ENCODE measurements at places on chromosomes 1 and 21.

- no peak for DNase-seq
These were observed 76.9 kb downstream of the EPS15 start for GRCh38 chr1:51442198-51442597.

DNA sequence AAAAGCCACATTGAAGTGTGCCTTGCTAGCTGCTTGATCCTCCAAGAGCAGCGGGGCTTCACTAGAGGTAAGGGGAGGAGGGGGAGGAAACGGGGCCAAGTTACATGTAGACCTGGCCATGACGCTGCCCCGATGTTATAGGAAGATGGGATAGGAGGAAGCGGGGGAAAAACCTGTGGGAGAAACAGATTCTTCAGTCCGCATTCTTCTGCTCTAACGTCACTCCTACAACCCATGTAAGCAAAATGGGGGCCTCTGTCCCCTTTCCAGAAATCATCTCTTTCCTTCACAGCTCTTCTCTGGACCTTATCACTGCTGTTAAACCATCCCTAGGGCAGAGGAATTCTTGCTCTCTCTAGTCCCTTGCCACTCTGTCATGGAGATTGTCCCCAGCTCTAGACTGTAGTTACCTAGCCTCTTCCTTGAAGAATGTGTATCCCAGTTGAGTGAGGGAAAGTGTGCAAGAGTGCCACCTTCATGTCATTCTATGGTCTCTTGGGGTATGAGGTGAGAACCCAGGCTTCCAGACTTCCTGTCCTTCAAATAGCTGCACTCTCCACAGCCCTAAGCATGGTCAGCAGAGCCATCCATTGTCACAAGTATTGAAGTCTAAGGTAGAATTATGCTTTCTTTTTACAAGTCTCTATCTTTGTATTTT, 11.4 kb downstream of the PLEKHO1 start:
- DNase-seq: no peak

DNA sequence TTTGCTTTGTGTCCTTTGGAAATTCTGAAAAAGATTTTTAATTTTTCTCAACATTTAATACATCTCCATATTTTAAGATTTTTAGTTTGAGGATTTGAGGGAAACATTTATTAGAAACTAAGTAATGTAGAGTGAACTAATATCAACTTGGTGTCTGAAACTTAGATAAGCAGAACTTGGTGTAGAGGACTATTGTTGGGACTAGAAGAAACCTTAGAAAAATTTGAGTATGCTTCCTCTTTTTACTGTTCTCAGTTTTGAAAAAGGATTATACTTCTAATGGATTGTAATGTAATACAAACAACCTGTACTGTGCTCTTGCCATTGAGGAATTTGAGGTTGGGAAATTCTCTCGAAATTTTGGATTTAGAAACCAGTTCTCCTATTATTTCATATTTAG, 2.4 kb downstream of the FNBP1L start:
- DNase-seq: no peak

DNA sequence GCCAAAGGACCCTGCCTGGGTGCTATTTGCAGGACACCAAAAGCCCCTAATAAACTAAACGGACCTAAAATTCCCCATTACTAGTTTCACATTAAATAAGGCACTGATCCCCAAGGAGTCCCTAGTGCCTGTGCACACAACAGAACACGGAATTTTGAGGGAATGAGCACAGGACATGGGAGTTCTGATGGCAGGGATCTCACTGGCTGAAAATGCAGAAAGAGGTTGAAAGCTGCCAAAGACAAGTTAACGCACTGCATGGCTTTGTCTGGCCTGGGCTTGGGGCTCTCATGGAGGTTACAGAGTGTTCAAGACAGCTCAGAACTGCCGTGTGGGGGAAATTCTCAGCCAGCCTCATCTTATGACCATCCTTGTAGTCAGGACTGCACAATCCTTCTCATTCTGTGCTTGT, 15.6 kb upstream of the ATP1B1 start:
- DNase-seq: no peak

- DNase-seq: no peak
These were observed 5.4 kb upstream of the ALG6 start for GRCh38 chr1:63362073-63362472.

DNA sequence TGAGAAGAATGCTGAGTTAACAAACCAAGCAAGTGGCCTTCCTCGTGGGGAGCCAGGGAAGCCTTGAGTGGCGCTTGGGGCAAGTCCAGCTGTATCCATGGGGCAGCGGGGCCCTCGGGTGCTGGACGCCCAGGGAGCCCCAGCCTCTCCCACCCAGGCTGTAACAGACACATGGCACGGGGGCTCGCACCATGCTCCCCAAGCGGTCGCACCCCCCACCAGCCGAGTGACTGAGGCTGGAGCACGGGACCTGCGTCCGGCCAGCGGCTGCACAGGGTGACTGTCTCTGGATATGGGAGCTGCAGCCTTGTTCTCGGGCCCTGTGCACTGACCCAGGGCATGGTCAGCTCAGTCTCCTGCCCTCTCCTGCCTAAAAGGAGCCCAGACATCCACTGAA, 53.9 kb upstream of the ACTRT2 start:
- no peak for DNase-seq

DNA sequence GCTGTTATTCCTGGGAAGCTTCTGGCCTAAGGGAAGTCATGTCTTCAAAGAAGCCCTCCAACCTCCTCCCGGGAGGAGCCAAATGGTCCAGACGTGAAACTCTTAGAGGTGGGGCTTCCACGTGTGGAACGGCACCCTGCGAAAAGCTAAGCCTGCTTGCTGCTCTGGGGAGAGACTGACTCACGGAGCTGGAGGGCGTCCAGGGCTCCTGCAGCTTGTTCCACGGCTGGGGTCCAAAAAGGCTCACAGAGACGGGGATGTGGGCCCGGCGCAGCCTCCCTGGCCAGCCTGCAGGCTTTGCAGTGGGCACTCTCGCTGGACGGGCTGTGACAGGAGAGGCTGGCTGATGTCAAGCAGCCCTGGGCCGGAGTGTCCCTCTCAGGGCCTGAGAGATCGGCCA, 105.1 kb downstream of the COLGALT2 start:
- DNase-seq: no peak

- DNase-seq: no peak
These were observed 10.7 kb downstream of the DDI2 start for GRCh38 chr1:15628003-15628402.

GRCh38 chr1:232333419-232333767, 296.5 kb downstream of the SIPA1L2 start:
- no peak for DNase-seq

DNA sequence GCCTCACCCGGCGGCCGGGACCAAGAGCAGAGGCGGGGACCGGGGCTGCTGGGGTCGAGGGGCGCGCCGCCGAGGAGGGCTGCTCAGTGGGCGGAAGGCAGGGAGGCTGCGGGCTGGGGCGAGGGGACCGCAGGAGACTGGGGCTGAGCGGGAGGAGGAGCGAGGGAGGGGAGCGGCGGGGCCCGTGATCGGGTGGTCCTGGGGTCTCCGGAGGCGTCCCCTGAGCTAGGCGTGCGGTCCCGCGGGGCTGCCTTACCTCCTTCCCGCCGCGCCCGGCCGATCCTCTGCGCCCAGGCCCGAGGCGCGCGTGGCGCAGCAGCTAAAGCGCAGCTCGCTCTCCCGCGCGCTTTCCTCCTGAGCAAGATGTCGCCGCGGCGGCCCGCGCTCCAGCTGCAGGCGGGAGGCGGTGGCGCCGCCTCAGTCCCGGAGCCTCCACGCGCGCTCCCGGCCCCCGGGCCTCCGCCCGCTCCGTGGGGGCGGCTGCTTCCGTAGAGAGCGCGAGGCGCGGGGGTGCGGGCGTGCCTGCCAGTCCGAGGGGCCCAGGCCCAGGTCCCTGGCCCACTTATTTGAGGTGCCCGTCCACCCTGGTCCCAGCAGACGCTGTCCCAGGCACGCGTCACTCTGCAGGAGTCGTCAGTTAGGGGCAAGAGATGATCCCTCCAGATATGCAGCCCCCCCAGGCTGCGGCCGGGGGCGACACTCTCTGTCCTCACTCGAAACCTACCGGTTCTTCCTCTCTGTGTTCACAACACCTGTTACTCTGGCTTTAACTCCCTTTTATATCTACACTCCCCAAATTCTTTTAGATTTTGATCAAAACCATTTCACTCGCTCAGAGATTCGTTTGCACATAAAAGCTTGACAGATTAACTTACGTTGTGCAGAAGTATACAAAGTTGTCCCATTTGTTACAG, at the start of gene CCSAP:
CCSAP (minus strand) TSS at position 392 of the 914 bp plus-strand sequence. CDS start 582 bp downstream, outside the sequence.
- DNase-seq: no peak

DNA sequence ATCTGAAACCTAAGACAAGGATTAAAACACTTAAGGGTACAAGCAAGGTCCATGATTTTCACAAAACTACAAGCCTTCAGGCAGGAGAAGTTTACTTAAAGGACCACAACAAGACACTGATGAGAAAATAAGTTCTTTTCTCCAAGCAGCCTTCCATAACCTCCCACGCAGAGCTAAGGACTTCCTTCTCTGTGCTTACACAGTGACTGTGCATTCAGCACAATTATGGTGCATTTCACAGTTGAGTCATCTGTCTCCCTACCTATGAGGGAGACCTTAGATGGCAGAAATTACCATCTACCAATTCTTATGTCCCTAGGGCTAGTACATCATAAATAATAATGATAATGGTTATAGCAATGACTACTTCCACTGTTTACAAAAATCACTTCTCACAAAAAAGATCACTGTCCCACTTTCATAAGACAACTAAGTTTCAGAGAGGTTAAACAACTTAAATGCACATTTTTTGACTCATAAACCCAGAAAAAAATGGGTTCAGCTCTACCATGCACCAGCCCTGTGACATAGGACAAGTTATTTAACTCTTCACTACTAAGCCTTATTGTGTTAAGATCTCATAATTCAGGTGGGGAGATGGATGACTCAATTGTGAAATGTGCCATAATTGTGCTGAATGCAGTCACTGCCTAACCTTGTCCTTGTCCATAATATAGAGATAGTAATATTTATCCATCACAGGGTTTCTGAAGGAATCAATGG, 45.3 kb downstream of the TARBP1 start:
- no peak for DNase-seq

DNA sequence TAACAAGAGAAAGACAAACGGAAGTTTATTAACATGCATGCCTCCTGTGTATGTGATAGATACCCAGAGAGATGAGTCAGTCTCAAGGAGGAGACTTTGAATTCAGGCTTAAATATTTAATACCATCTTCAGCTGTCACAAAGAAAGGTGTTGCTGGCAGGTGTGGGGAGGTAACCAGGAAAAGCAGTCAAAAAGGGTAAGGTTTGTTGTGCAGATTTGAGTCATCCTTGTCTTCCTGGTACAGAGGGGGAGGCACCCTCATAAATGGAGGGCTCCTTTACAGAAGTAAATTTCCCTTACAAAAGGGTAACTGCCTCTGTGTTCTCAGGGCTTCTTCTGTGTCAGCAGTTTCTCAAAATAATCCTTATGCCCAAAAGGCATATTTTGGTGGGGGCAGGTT, 75.2 kb upstream of the B3GALT5 start:
- no peak for DNase-seq

GRCh38 chr1:188350104-188350503, 1521.4 kb downstream of the PLA2G4A start:
- DNase-seq: no peak

GRCh38 chr1:27361044-27361402, 5.7 kb downstream of the MAP3K6 start:
- DNase-seq: no peak

DNA sequence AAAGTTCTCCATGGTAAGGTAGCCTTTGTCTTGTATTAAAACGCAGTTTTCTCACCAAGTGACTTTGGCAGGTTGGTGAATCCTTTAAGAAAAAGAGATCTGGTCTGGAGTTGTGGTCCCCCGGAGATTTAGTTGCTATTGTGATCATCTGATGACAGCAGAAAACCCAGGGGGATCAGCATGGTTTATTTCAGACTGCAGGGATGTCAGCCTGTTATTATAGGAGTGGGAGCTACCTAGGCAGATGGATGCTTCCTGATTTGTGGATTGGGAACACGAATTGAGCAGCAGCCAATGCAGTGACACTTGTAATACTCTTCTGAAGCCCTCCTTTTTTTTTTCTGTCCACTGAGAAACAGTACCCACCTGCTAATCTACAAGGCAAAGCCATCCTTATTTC, 150.2 kb downstream of the ST6GALNAC3 start:
- no peak for DNase-seq

DNA sequence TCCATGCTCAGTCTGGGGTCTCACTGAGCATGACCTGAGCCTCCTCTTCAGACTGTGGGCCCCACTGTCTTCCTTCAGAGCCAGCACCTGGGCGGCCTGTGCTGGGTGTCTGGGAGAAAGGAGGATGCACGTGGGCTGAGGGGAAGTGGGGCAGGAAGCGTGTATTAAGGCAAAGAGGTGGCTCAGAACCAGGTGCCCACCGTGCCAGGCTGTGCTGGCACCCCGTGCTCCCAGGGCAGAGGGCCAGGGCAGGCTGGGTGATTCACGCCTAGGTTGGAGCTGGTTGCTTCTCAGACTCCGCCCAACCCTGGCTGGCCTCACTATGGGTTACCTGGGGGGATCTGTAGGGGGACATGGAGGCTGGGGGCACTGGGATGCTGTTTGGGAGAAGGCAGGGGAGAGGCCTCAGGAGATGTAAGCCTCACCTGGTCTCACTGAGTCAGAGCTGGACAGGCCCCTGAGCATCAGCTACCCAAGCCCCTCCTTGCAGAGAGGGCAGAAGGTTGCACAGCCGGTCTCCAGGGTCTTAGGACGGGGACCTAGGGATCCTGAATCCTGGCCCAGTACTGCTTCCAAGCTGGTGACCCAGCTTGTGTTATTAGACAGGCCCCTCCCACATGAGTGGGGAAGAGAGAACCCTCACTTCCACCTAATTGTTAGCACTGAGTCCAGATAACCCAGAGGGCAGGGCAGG, 18.6 kb upstream of the PADI1 start:
- DNase-seq: no peak

GRCh38 chr1:157566484-157567300, 14.4 kb upstream of the FCRL5 start:
- no peak for DNase-seq

DNA sequence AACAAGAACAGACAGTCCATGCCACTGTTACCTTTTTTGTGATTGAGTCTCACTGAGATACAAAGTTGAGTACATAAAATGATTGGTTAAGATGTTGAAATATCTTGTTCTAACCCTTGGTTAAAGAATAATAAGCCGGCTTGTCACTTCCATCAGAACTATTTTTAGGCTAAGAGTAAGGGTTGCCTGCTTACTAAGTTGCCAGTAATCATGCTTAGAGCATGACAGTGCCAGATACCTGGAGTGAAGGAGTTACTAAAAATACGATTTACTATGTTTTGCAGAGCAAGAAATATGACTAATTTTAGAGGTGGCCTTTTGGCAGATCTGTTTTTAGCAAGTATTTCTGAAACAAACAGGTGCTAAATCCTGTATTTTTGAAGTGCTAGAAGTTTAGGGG, 6.0 kb downstream of the HUNK start:
- no peak for DNase-seq

DNA sequence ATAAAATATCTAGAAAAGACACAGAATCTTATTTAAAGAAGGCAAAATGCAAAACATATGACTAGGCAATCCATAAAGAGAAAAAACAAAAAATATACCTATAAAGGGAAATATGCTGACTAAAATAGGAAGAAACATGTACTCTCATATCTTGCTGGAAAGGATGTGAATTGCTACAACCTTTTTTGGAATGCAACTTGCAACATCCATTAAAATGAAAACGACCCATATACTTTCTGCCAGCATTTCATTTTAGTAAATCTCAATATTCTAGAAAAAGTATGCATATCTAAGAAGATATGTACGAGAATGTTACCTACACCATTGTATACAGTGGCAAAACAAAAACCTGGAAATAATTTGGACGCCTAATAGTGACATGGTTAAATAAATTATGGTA, 56.6 kb downstream of the EDEM3 start:
- no peak for DNase-seq

Data from glomerular endothelial cell (primary cell).